ENCODE measurements at places on chromosomes 16 and 17. TPM values are rescaled to one million over a fixed set of nuclear protein-coding genes. Genes with fewer than 3 reads are reported as not detected.

- DNase-seq: no peak
These were observed 81.8 kb downstream of the VAT1L start for GRCh38 chr16:77869997-77870813.

The HEATR9 gene
- not detected for polyA plus RNA-seq

DNA sequence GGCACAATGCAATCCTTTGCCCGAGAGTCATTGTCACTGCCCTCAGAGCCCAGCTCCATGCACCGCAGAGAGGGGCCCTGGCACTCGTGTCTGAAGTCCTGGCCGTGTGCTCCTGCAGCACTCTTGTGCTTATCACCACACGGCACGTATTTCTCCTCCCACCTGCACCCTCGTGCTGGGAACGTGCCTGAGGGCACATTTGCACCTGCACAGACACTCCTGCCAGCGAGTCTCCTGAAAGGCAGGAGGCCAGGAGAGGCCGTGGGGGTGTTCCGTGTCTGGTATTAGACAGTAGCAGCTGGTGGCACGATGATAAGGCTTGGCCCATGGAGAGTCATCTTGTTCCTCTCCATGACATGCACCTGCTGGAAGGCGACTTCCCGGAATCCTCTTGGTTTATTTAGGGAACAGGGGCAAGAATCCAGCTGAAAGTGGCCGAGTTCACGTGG lies 3.4 kb upstream of the ACSF3 start:
- no peak for DNase-seq

The KRTAP2-3 gene
- polyA plus RNA-seq: not detected

DNA sequence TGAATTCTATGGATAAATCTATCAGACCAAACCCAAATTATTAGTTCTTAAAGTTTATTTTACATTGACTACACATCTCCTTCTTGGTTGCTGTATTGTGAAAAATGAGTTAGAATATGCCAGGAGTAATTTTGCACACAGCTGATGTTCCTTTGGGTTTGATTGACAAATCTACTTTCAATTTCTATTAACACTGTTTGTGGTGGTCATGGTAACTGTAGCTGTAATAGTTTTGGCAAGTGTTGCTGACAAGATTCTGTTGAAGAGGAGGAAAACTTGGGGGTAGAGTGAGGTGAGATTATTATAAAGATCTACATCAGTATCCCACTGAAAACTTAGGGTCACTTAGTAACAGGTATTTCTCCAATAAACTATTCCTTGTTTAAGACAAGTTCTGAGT lies 30.3 kb downstream of the MRTFB start:
- peak; percentile 12 for DNase-seq

DNA sequence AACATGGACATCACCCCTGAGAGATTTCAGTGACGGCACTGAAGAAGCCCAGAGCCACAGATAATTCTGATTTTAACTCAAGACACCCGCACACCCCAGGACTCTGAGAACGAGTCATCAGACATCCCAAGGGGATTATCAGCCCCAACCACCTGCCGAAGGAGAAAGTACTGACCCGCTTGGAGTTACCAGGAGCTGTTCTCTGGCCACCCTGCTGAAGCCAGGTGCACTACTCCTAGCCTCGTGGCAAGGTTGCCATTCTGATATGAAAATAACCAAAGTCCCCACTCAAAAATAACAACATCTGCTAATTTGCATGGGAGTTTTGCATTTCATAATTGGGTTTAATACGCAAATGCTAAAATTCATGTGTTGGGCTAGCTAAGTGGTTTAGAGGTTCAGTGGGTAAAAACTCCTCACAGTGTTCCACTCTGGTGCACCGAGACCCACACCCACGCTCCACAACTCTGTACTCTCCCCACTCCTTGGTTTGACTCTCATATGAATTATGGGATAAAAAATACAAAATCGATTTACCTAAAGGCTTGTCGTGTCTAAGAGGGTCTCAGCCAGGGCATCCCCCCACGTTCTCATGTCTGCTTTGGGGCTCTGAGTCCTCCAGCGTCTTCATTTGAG lies 143.0 kb upstream of the NOL11 start:
- DNase-seq: no peak

- no peak for DNase-seq
These were observed 33.9 kb downstream of the FZD2 start for GRCh38 chr17:44591206-44591605.

The SCNN1G gene
- polyA plus RNA-seq: not detected

The MARVELD3 gene
- not detected for polyA plus RNA-seq

The HAPSTR1 gene
- polyA plus RNA-seq: 4.9 TPM

DNA sequence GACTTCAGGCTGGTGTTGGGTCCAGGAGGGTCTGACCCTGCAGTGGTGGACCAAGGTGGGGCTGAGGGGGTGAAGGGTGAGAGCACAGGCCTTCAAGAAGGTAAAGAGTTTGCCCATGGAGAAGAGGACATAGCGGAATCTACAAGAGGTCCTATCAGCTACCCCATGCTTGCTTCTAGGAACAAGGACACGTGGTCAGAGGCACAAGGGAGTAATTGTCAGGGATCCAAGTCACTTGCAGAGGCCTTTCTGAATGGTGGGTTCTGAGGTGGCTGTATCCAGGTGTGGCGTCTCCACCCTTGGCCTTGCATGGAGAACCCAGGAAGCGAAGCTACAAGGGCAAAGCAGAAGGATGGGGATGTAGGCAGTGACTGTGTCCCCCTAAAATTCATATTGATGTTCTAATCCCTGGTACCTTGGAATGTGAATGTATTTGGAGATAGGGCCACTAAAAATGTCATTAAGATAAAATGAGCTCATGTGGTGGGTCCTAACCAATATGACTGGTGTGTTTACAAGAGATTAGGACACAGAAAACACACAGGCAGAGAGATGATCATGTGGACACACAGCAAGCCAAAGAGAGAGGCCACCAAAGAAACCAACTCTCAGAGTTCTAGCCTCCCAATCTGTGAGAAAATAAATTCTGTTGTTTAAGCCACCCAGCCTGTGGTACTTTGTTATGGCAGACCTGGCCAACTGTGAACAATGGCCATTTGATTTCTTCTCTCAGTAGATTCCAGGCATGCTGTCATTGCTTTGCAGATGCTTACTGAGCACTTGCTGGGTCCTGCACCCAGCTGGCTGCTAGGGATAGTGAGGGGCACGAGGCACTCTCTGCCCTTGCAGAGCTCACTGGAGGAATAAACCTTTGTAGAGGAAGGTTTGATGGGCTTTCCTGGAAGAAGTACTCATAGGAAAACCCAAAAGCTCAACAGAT lies 75.8 kb downstream of the UTP18 start:
- DNase-seq: no peak

The ACSM2A gene
- polyA plus RNA-seq: not detected

DNA sequence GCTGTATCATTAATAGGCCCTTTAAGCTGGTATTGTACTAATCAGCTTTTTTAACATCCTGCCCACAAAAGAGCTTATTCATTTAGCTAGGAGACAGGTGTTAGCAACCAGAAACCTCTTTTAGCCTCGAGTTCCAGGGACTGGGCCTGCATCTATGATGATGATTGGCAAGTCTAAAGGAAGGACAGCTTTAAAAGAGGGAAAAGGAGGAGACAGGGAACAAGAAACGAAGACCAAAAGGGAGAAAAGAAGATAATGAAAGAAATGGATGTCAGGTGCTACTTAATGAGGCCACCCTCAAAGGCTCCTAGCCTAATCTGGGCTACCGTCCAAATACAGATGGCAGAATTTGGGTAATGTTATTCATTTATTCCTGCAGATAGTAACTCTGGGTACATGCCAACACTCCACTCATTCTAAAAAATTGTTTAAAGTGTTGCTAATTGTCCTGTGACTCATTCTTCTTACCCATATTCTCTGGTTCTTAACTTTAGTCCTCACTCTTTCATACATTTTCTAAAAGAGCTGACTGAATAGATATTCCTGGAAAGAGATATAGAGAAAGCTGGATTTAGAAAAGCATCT lies 18.7 kb upstream of the RFFL start:
- no peak for DNase-seq

DNA sequence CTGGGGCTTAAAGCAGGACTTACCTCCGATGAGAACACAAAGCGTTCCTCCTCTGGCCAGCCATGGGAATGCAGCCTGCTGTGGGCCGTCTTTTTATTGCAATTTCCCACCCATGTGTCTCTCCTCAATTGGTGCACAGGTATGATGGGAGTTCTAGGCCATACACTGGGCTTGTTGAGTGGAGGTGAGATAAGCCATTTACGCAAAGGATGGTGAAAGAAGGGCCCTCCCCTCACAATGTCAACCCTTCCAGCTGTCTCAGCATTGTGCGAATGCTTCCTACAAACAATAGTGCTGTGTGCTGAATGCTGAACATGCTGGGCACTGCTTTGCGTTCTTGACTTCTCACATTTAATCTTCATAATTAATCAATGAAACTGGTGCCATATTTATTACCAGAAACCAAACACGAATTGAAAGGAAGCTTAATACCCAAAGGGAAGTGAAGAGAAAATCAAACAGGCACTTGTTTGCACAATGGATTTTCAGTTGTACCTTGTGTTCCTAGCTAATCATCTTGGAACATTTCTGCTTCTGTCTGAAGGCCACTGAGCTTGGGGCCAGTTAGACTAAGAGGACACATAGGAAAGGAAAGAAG lies at the start of gene GP2:
TSS of gene GP2 (minus strand) at position 70 of the 598 bp plus-strand sequence. CDS start 1,082 bp downstream, outside the sequence.
- no peak for DNase-seq

The DPEP2 gene
- 45.5 TPM for polyA plus RNA-seq

DNA sequence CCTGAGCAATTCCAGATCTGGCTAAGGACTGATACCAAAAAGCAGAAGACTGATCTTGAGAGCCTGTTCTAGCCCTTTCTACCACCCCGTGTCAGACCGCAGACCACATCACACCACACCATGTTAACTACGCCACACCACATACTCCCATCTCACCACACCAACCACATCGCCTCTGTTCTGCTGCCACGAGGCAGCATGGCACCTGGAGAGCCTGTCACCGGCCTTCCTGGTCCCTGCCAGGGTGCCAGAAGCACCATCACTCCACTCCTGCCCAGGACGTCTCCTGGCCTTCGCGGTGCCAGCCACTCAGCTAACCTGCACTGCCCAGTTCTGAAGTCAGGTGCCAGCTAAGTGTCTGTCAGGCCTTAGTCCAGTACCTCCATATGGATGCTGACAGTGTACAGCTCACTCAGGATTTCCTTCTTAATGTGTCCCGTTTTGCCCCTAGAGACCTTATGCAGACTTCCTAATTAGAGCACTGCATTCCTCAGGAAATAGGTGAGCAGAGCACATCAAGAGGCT lies 37.2 kb upstream of the BCAR1 start:
- peak; percentile 85 for DNase-seq

DNA sequence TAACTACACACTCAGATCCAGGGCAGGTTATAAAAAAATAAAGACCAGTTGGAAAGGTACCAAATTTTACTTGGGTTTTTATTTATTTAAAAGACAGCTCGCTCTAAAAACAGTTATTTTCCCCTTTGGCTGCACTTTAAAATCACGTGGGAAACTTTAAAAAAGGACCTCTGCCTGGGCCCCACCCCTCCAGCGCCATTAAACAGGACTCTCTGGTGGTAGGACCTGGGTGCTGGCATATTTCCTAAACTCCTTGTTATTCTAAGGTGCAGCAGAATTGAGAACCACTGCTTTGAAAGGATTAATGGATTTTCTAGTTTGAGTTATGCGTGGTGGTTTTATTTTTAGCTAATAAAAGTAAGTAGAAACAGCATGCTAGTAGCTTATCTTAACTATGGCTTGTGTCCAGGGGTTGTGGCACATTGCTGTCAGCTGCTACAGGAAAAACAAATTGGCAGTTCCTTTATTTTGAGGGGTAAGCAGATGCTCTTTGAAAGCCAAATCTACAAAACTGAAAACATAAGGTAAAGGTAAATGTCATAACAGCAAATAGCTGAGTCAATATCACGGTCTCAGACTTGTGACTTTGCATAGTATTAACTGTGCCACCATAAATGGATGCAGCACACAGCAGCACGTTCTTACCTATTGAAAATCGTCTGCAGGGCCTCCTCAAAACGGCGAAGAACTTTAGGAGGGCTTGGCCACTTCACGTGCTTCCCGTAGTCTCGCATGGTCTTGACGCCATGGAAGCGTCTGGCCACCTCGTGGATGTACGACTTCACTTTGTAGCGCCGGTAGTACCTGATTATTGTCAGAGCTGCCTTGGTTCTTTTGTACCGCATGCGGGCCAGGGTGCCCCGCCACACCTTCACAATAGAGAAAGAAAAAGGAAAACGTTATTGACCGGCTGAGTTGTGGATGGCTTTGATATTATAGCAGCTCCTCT lies 172.0 kb downstream of the CDK5R1 start:
- DNase-seq: no peak

The TEKT1 gene
- polyA plus RNA-seq: not detected

The PVALEF gene
- not detected for polyA plus RNA-seq

DNA sequence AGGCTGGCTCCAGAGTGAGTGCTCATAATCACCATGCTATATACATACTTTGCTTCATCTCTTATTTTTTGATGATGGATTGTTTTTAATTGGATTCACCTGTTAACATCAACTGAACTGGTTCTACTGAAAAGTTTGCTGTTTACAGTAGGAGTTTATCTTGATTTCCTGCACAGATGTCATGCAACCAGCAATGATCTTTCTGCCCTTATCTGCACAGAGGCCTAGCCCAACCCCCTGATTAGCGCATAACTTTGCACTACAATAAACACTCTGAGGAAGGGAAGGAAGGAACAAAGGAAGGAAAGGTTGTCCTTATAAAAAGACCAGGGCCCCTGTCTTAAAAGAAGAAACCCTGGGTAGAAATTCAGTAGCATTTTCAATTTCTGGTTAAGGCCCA lies 152.9 kb downstream of the RGS9 start:
- DNase-seq: no peak

GRCh38 chr17:73585583-73585982 lies 58.7 kb downstream of the SDK2 start:
- DNase-seq: no peak

GRCh38 chr17:75508931-75509361 lies 6.4 kb downstream of the CASKIN2 start:
- DNase-seq: no peak

DNA sequence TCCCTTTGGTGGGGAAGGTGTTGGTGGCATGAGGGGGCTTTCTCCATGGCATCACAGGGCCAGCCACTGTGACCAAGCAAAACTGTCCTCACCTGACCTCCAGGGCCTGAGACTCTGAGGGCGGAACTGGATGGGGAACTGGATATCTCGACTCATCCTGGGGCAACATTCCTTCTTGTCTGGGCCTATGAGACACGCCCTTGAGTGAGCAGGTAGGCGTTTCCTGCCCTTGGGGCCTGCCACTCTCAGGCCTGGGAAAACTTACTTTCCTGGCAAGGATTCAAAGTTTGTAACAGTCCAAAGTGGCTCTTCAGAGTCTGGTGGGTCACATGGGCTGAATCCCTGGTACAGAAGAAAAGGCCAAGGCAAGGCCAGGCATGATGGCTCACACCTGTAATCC lies 9.6 kb downstream of the MT1X start:
- no peak for DNase-seq

GRCh38 chr16:11410376-11411058 lies 65.3 kb downstream of the RMI2 start:
- no peak for DNase-seq
